Activated naive CD4-positive, alpha-beta T cell treated with anti-CD3 and anti-CD28 coated beads, Interleukin-2, amount 50 U/mL, for 72 hours (primary cell): ENCODE measurements at places on chromosomes 12 and 14. TPM values are rescaled to one million over a fixed set of nuclear protein-coding genes. Genes with fewer than 3 reads are reported as not detected.

RERG gene
- total RNA-seq = not detected

RPGRIP1 gene
- total RNA-seq = not detected

DNAI7 gene
- not detected for total RNA-seq

CCDC196 gene
- not detected for total RNA-seq

ABCC9 gene
- total RNA-seq = not detected

SPX gene
- total RNA-seq = 0.30 TPM

PTPRR gene
- not detected for total RNA-seq

- no peak for DNase-seq
Observed at GRCh38 chr12:80222261-80222660, 122.9 kb downstream of the OTOGL start.

DNA sequence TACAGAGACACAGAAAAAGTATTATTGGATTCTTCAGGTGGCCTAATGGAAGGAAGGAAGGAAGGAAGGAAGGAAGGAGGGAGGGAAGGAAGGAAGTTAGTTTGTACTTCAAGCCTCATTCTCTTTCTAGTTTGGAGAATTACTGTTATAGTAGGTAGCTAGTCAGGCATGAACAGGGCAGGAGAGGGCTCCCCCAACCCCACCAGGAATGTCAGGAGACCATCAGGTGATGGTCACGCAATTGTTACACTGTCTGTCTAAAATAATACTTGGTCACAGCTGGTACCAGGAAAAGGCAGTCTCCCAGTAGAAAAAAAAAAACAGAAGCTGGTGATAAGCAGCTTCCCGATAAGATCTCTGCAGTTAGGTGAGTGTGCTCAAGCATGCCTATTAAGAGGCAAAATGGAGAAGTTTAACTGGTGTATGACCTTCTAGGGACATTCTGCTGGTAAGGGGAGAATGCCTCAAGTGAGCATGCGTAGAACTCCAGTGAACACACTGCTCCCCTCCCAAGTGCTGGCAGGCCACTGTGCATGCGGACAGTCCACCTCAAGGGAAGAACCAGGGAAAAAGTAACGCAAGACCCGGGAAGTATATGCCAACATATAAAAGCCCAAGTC is 358.4 kb upstream of the SOX5 start:
- DNase-seq = no peak

DNA sequence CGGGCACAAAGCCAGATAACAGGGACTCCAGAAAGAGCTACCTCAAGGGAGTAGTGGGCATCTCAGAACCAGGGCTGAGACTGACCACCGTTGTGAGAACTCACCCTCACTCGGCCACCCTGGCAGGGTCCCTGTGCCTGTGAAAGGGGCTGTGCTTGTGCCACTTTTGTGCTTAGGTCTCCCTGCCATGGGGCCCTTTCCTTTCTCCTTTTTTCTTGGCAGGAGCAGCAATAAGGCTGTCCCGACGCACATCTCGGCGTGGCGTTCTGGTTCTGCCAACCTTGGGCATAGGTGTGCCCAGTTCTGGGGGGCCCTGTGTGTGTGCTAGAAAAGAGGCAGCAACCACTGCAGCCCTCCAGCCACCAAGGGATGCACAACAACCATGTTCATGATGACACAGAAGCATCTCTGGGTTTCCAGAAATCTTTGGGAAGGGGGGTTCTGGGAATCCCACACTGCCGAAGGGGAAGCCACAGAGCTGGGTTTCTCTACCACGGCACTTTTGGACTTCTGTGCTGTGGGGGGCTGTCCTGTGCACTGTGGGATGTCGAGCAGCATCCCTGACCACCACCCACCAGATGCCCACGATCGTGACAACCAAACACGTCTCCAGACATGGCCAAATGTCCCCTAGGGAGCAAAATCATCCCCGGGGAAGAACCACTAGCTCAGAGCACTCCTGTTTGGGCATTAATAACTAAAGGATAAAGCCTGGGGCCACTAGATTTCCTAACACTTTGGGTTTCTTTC is 13.1 kb upstream of the TMEM119 start:
- DNase-seq = no peak

- DNase-seq = no peak
Observed at GRCh38 chr12:87439990-87440827, 589.0 kb downstream of the C12orf50 start.

- DNase-seq = no peak
Observed at GRCh38 chr14:84006643-84007155, 1523.2 kb upstream of the FLRT2 start.

GRCh38 chr12:106740818-106741217 is 33.7 kb upstream of the RIC8B start:
- no peak for DNase-seq

GRCh38 chr14:68440820-68441219 is 352.0 kb downstream of the ZFP36L1 start:
- DNase-seq = no peak

DNA sequence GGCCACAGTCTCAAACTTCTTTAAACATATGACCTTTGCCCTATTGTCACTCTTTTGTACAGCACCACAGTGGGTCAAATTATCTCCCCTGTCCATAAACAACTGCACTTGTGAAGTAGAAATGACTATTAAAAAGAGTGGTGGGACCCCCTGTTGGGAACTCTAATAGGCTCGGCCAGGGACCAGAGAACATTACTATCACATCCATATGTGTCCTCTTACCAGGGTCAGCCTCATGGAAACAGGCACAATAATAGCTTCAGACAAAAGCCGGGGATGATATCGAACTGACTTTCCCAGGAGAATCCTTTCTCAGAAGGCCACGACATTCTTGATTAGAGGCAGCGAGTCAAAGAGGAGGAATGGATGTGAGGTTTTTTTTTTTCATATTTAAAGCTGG is 96.6 kb downstream of the NKX2-1 start:
- DNase-seq = no peak

- no peak for DNase-seq
Observed at GRCh38 chr12:52037248-52037861, 13.9 kb upstream of the NR4A1 start.

- DNase-seq = no peak
Observed at GRCh38 chr12:125198652-125199051, 133.4 kb downstream of the AACS start.

DNA sequence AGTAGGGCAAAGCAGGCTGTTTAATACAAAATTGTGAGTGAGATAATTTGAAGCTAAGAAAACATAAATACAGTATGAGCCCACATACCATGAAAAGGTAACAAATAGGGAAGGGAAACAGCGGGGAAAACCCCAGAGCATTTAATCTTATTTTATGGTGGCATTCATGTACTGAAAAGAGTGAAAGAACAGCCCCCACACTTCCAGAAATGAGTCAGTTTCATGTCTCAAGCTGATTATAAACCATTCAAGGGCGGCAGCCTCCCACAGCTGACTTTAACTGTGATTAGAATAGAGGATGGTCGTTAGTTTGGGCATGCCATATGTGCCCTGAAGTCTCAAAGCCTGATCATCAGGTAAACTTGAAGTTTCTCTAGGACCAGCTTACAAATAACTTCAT is 64.5 kb downstream of the FOXG1 start:
- DNase-seq = no peak

DNA sequence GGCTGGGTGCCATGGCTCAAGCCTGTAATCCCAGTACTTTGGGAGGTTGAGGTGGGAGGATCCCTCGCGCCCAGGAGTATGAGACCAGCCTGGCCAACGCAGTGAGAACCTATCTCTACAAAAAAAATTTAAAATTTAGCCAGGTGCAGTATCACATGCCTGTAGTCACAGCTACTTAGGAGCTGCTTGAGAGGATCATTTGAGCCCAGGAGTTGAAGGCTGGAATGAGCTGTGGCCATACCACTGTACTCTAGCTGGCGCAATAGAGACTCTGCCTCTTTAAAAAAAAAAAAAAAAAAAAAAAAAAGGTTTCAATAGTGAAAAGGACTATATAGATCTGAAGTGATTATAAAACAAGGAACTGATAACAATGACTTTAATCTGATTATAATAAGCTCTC is 13.5 kb downstream of the PSMA3 start:
- no peak for DNase-seq

DNA sequence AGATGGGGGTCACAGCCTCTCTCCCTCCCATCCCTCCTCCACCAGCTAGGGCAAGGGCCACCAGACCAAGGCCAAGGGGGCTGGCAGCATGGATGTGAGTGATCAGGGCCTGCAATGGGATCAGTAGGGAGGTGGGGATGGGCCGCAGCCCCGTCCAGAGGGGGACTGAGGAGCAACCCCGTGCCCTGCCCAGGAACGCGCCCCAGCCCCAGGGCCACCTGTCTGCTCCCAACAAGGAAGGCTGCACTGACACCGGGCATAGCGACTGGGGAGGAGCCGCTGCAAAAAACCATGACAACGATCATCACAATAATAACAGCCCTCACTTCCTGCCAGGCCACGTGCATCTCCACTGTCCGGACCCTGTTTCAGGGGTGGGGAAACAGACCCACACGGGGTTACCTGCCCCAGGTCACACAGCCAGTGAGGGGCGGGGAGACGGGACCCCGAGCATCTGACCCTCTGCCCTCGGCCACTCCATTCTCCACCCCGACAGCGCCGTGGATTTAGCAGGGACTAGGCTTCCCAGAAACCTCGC is 24.3 kb downstream of the NCOR2 start:
- no peak for DNase-seq

- DNase-seq = no peak
Observed at GRCh38 chr12:25416516-25416915, 136.6 kb downstream of the LMNTD1 start.

GRCh38 chr14:65226824-65227604 is 124.7 kb upstream of the MAX start:
- DNase-seq = no peak

GRCh38 chr14:101681795-101682194 is 79.7 kb upstream of the PPP2R5C start:
- DNase-seq = no peak

- DNase-seq = peak; percentile 40
Observed at GRCh38 chr12:10190558-10191388, 11.9 kb downstream of the TMEM52B start.

DNA sequence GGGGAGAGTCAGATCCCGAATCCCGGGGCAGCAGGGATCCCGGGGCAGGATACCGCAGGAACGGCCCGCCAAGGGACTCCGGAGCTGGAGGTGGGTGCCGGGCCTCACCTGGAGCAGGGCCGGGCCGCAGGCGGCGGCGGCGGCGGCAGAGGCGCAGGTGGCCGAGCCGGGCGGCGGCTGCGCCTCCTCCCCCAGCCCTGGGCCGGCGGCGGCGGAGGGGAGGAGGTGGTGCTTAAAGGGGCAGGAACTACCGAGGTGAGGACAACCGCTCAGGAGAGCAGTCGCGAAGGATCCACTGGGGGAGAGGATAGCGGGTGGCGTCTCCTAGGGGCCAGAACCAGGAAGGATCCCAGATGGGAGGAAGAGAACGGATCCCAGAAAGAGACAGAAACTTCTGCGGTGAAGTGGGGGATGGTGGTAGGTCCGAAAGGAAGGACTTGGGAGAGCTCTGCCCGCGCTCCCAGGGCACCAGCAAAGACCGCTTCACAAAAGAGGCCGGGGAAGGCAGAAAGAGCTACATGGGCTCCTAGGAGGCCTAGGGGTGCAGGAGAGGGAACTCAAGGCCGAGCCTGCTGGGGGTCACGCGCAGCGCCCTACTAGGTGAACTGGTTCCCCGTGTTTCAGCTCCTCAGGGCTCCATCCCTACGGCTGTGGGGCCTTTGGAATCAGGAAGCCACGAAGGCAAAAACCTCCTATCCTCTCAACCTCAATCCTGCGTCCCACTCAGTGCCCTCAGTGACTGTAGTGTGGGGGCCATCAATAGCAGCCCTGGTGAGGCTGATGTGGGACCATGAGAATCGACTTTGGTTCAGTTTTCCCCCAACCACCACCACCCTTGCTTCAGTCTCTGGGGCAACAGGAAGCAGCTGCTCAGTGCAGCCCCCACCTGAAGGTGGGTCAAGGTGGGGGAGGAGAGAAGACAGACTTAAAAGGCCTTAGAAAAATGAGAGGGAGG is 5.0 kb upstream of the BAZ2A start:
- peak; percentile 72 for DNase-seq

DNA sequence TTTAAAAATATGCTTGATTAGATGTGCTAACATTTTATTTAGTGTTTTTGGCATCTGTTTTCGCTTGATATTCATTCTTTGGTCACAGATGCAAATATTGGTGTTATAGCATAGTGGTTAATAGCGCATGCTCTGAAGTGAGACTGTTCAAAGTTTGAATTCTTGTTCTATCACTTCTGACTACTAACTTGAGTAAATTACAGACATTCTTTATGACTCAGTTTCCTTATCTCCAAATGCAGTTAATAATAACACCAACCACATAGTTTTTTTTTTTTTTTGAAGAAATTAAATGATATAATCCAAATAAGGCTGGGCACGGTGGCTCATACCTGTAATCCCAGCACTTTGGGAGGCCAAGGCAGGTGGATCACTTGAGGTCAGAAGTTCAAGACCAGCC is 81.0 kb downstream of the TMX1 start:
- DNase-seq = no peak

DNA sequence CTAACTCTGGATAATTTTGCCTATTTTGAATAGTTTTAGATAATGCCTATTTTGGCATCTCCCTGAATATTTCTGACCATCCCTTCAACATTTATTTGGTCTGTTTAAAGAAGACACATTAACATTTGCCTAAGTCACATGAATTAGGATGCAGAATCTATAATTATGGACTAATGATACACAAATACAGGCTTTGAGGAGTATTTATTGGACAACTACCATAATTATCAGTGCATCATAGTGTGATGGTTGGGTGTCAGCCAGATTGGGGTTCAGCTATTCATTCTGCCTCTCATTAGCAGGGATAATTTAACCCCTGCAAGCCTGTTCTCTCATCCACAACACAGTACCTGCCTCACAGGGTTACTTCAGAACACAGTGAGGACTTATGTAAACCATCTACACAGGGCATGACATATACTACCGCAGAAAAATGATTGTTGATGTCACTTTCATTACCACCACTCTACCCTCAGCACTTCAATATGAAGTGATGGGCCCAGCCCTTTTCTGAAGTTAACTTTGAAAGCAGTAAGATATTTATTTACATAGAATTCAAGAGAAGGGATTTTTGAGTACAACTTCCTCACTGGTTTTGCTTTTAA is 14.4 kb downstream of the PRKCH start:
- no peak for DNase-seq

DNA sequence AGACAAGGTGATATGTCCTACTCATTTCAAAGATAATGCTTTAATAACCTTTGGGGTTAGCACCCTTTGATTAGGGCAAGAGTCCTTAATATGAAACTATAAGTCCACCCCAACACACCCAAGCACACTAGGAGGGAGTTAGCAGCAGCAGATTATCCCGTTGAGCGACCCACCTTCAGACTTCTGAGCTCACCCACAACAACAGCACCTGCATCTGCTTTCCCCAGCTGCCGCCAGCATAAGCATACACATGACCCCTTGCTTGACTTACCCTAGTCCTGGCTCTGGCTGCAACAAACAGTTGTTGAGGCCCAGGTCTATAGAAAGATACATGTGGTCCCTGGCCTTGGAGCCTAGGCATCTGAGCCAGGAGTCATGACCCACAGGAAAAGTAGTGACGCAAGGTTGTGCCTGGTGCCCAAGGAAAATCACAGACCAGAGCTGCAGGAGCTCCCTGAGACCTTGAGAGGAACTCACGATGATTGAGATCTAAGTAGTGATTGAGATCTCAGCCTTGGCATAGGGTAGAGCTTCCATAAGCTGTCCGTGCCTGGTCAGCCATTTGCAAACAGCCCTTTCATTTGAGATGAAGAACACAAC is 19.0 kb downstream of the ZDHHC22 start:
- DNase-seq = no peak

GRCh38 chr12:31524791-31525495 is 66.0 kb downstream of the DENND5B start:
- no peak for DNase-seq
